Fibroblast of skin of scalp (primary cell): ENCODE measurements at places on chromosomes 6 and 20.
A peak's percentile ranks its signal among the peaks of the same experiment; 100 is the strongest.

GRCh38 chr20:23879328-23879798, at the start of gene CST5:
CST5 (minus strand) TSS chr20:23879748; CDS start chr20:23879676, 72 bp downstream.
- DNase-seq: no peak

- peak; percentile 60 for DNase-seq
Observed at GRCh38 chr6:128307671-128308070, 212.7 kb downstream of the PTPRK start.

DNA sequence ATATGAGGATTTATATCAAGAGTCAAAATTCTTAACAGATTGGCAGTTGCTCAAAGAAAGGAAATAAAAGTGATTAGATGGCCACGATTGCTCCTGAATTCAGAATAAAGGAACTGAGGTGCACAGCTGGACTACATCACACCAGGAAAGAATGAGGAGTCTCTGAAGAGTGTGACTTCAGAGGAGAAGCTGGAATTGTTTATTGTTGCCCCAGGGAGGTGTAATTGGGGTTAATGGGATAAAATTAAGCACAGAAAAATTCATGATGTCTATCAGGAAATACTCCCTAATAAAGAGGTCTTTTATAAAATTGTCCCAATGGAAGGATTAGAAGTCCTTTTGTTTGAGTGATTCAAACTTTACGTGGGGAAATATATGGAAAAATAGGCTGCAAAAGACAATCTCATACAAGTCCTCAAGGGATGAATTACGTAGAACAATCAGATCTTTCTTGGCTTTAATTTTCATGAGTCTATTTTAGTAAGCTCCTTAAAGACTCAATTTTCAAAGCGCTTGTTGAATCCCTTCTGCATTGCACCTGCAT, 208.6 kb upstream of the RNF217 start:
- no peak for DNase-seq

GRCh38 chr6:148303616-148304015, 39.0 kb upstream of the SASH1 start:
- no peak for DNase-seq

GRCh38 chr20:62246872-62247652, 8.7 kb downstream of the OSBPL2 start:
- no peak for DNase-seq

DNA sequence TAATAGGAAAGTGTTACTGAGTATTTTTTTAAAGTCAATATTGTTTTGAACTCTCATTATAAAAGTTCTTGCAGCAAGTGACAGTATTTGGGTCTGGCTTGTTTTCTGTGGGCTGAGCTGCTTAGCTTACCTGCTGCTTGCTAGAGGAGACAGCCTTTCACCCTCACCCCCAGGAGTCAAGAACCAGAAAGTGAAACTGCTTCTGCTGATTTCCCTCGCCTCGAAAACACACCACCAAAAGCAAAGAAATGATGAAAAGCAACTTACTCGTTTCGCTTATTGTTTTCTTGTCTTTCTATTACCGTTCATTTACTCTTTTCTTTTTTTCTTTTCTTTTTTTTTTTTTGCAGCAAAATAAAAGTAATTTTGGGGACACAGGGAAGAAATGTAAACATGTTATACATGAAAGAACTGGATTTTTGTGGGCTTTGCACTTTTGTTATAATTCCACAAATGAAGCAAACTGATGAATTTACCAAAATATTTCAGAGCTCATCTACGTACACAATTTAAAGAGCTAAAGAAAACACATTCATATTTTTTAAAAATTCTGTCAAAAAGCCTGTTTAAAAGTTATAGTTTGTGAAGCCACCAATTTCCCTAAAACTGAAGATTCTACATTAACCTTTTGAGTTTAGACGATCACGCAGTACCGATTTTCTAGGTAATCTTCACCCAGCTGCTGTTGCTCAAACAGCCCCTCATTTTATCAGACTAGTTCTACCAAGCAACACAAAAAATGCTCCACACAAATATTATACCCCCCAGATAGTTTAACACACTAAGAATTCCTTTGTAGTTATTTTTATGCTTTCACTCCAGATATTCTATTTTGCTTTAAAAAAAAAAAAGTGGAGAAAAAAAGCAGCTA, 1.7 kb downstream of the SCML4 start:
- DNase-seq: no peak

DNA sequence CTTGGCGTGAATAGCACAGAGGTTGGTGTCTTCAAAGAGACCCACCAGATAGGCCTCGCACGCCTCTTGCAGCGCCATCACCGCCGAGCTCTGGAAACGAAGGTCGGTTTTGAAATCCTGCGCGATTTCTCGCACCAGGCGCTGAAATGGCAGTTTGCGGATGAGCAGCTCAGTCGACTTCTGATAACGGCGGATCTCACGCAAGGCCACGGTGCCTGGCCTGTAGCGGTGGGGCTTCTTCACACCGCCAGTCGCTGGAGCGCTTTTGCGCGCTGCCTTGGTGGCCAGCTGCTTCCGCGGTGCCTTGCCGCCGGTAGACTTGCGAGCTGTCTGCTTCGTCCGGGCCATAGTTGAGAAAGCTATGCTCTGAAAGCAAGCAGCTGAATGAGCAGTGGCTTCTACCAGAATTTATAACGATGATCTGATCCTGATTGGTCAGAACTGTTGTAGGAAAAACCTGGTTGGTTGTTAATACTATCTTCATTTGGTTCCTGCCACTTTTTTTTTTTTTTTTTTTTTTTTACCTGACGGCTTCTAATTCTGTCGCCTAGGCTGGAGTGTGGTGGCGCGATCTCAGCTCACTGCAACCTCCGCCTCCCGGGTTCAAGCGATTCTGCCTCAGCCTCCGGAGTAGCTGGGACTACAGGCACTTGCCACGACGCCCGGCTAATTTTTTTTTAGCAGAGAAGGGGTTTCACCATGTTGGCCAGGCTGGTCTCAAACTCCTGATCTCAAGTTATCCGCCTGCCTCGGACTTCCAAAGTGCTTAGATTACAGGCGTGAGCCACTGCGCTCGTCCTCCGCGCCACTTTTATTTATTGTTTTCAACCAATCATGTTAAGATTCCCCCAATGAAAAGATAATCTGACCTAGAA, 21.5 kb downstream of the OR2B2 start:
- peak; percentile 95 for DNase-seq
